Iris pigment epithelial cell (primary cell): ENCODE measurements at places on chromosomes 7 and 10.

GRCh38 chr10:112852306-112852705, 97.7 kb upstream of the TCF7L2 start:
- DNase-seq: no peak

GRCh38 chr10:121524157-121524817, 74.0 kb downstream of the FGFR2 start:
- no peak for DNase-seq

GRCh38 chr7:149680331-149681025, 92.9 kb downstream of the ZNF467 start:
- peak; percentile 18 for DNase-seq

DNA sequence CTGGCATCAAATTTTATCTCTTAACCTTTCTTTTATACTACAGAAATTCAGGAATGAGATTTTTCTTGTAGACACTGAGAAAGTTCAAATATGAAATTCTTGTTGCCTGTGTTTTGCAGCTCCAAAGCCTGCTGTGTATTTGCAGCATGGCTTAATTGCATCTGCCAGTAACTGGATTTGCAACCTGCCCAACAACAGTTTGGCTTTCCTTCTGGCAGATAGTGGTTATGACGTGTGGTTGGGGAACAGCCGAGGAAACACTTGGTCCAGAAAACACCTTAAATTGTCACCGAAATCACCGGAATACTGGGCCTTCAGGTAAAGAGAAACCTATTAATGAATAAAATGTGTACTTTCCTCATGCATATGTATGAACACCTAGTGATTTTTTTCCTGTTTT, 24.8 kb downstream of the LIPK start:
- DNase-seq: no peak

DNA sequence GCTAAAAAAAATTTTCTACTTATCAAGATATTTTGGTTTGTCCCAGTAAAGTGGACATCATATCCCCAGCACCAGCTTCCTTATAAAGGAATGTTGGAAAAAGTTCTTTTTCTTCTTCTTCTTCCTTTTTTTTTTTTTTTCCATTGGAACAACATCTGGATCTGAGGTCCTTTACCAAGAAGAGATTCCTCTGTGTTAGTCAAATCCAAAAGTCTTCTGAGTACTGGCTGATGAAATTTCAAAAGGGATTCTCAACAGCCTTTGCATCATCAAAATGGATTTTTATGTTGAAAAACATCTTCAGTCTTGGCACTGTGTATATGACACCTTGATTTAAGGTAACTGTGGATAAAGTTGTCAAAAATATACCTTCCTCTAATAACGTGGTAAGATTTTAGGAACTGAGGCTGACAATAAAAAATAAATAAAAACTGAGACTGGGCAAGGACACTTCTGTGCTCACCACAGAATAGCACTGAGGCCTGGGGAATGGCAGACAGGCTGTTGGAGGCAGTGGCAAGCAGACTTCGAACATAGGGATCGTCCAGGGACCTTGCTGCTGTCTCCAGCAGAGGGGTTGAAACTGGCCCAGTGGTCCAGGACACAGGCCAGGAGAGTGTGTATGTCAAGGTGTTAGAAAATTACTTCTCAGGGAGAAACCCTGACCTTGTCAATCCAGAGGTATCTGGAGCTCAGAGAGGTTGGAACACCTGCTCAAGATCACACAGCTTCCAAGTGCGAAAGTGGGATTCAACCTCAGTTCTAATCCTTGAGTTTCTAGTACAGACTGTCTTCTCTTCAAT, 130.4 kb downstream of the PTPN20 start:
- DNase-seq: no peak

GRCh38 chr7:3056234-3057065, 12.8 kb upstream of the CARD11 start:
- DNase-seq: no peak

DNA sequence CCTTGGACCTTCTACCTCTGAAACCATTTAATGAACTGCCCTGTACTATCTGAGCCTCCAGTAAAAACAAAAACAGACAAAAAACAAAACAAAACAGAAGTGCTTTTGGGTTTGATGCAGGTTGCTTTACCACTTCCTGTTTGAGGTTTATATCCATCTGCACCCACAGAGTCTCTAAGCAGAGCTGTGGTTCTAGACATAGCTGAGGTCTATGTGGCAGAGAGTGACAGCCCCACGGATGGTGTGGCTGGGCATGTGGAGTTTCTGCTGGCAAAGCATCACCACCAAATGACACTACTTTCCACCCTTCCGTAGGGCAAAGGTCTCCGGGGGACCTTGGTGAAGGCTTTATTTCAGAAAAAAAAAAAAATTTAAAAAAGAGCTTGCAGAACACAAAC, 754.2 kb downstream of the GRID1 start:
- DNase-seq: no peak

DNA sequence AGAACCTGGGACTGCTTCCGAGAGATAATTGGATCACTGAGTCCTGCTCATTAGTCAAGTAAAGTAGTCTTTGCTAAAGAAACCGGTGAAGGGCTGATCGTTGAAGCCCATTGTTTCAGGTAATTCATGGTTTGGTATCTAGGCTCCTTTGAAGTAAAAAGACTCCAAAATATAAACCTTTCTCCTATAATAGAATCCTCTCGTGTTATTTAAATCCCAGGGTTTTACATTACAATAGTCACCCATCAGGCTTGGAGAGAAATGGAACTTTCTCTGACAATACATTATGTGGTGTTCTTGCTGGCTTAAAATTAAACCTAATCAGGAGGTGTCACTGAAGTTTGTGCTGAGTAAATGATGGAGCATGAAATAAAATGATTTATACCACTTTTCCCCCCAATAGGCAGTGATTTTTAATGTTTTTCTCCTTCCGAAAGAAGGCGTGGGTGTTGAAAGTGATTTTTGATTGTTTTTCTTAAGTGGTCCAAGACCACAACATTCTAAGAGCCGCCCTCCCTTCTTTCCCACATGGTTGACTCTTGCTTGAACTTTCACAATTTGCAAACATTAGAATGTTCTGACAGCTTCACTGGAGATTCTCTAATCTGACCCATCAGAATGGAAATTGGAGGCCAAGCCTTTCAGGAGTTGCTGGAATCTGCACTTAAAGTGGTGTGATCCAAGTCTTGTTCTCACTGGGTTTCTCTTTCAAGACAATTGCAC, 44.2 kb downstream of the LRMDA start:
- DNase-seq: peak; percentile 66

- no peak for DNase-seq
Measured at GRCh38 chr7:103387242-103387641, 39.8 kb downstream of the PSMC2 start.

DNA sequence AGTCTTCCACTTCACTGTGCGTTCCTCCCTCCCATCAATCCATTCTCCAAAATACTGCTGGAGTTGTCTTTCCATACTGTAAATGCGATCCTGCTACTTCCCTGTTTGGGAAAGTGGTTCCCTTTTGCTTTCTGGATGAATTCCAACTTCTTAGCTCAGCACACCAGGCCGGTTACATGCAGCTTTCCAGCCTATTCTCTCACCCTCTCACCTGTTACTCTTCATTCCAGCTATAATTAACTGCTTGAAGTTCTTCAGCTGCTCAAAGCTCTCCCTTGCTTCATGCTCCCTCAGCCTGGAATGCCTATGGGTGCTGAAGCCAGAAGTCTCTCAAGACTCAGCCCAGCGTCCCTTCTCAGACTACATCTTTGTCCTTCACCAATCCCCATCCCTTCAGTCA, 6.0 kb upstream of the ZNRF2 start:
- DNase-seq: no peak

- DNase-seq: peak; percentile 31
Measured at GRCh38 chr10:89710753-89711152, 9.4 kb downstream of the KIF20B start.

- no peak for DNase-seq
Measured at GRCh38 chr7:96694082-96694481, 15.6 kb downstream of the SEM1 start.

- no peak for DNase-seq
Measured at GRCh38 chr10:31728698-31729224, 199.9 kb downstream of the ARHGAP12 start.

DNA sequence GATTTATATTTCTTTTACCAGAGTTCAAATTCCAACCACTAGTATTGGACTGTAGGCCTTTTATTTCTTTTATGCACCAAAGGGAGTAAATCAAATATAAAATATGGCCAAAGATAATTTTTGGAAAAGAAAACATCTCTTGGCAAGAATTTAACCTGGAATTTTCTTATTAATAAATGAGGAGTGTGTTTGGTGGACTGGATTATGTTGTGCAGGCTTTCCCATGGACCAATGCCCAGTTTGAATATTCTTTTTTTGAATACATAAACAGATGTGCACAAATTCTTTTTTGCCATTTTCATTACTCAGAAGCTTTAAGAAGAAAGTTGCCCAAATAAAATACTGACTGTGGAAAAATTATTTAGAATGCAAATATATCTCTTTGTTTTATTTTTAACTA, 22.1 kb upstream of the PRKG1 start:
- DNase-seq: no peak

DNA sequence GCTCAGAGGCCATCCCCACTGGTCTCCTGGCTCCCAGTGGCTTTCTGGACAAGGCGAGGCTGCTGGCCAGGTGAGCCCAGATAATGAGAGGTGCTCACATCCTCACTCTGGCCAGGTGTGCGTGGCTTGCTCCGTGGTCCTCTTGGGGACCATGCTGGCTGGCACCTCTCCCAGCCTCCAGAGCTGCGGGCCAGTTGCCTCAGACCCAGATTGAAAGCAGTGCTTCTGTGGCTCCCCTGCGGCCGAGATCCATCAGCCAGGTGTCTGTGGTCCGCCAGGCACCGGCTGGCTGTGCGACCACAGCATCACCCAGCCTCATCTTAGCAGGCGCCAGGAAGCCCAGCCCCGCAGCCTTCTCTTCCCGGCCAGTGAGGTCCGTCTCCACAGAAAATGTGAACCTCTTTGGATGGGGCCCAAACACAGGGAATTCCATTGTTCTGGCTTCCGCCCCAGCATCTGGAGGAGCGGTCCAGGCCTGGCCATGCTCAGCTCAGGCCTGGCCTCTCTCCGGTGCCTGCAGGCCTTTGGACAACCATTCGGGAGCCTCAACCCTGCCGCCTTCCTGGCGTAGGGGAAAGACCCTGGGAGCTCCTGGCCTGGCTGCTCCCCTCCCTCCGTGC, 5.2 kb upstream of the TTYH3 start:
- no peak for DNase-seq

DNA sequence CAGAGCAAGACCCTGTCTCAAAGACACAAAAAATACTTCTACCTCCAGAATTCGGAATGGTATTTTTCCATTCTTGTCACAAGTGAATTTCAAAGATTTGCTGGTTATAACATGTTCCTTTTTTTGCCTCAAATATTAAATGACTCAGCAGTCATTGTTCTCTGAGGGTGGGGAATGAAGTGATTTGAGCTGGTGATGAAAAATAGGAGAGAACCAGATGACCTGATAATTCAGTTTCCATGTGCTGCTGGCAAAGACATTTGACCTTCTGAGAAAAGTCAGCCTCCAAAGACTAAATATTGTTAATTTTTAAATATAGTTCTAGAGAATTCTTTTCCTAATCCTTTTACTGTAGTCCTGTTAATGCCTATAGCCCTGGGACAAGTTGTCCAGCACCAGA, 78.9 kb downstream of the CACNB2 start:
- DNase-seq: no peak

GRCh38 chr10:92573091-92573797, 649 bp downstream of the IDE start:
- DNase-seq: peak; percentile 48

DNA sequence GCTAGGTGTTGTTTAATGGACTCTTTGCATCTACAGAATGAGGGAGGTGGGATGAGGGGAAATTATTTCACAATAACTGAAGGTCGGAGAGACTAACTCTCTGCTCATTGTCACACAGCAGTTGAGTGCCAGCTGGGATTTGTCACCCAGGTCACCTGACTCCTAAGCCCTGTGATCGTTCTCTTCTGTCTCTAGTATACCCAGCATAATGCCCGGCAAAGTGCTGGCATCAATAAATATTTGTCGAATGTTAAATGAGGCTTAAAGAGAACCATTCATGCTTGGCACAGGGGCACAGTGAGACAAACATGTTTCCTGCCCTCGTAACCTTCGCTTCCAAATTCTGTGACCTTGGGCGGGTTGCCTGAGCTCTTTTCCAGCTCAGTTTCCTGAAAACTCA, 70.8 kb downstream of the TCF7L2 start:
- DNase-seq: no peak

DNA sequence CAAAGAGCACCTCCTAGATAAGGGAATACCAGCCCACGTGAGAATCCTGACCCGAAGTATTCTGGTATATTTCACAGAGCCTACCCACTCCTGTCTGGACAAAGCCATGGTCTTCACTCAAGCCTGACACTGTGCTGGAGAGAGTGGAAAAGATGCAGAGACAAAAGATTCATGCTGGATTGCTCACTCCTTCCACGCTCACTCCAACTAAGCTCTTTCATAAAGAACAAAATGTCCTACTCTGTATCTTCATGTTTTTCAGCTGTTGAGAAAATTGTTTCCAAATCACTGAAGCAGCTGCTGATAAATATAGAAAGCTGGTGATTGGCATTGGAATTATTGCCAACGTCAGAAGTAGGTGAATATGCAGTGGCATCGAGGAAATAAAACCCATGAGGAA, 106.0 kb downstream of the ABLIM1 start:
- no peak for DNase-seq

- no peak for DNase-seq
Measured at GRCh38 chr10:36251068-36251467, 609.0 kb upstream of the FZD8 start.

- DNase-seq: no peak
Measured at GRCh38 chr10:68001000-68001399, 74.1 kb downstream of the HERC4 start.

DNA sequence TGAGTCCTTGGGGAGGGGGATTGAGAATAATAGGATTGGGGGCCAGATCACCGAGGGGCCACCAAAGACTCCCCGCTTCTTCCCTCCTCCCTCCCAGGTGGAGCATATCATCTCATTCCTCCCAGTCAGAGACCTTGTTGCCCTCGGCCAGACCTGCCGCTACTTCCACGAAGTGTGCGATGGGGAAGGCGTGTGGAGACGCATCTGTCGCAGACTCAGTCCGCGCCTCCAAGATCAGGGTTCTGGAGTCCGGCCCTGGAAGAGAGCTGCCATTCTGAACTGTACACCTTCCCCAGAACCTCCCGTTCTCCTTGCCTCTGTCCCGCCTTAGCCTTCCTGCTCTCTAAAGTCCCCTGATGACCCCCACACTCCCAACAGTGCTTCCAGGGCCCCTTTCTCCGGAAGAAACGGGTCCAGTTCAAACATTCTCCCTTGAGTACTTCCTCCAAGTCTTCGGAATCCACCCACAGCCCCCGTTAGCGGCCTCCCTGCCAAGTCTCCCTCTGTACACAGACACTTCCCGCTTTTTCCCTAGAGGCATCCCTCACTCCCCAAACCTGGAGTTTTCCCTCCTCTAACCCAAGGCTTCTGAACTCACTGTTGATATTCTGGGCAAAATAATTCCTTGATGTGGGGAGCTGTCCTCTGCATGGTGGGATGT, 4.1 kb downstream of the FBXO24 start:
- DNase-seq: no peak

- DNase-seq: peak; percentile 26
Measured at GRCh38 chr7:131556053-131556908, at the start of gene PODXL. PODXL (minus strand) TSS chr7:131556628; CDS start chr7:131556359, 269 bp downstream.

- DNase-seq: no peak
Measured at GRCh38 chr10:17235136-17235535, 7.1 kb downstream of the VIM start.
